ENCODE measurements at places on chromosomes 4 and X. TPM values are rescaled to one million over a fixed set of nuclear protein-coding genes. Genes with fewer than 3 reads are reported as not detected.

The RPS3A gene
- 4,499 TPM for polyA plus RNA-seq

The ARSJ gene
- 16.8 TPM for polyA plus RNA-seq

The MGARP gene
- polyA plus RNA-seq = 0.44 TPM

The L1CAM gene
- 56.3 TPM for polyA plus RNA-seq

The MAGEA2B gene
- not detected for polyA plus RNA-seq

The CENPVL3 gene
- polyA plus RNA-seq = 0.73 TPM

The HTR2C gene
- polyA plus RNA-seq = 0.98 TPM

The DMD gene
- polyA plus RNA-seq = 19.8 TPM

The MAGED4 gene
- 40.1 TPM for polyA plus RNA-seq

DNA sequence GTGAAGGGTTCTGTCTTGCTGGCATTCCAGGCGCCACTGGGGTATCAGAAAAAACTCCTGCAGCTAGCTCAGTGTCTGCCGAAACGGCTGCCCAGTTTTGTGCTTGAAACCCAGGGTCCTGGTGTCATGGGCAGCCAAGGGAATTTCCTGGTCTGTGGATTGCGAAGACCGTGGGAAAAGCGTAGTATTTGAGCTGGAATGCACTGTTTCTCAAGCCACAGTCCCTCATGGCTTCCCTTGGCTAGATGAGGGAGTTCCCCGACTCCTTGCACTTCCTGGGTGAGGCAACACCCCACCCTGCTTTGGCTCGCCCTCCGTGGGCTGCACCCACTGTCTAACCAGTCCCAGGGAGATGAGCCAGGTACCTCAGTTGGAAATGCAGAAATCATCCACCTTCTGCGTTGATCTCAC, 40.1 kb downstream of the NOP14 start:
- DNase-seq = no peak

GRCh38 chr4:70305601-70306000, 29.2 kb upstream of the CABS1 start:
- peak; percentile 27 for DNase-seq

- no peak for DNase-seq
Measured at GRCh38 chr4:90190525-90190924, 63.3 kb downstream of the CCSER1 start.

DNA sequence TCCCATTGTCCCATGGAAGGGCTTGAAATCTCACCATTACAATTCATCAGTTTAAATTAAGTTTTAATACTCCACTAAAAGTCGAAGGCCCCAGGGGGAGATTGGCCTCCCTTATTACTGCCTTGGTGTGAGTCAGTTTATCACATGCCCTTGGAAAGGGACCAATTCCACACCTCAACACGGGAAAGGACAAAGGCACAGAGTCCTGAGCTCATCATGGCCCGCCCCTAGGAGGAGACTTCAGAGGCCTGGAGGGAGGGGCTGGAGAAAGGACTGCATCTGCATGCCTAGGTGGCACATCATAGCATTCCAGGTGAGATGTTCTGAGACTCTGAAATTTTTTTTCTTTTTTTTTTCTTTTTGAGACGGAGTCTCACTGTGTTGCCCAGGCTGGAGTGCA, 2.8 kb upstream of the SEL1L3 start:
- no peak for DNase-seq

DNA sequence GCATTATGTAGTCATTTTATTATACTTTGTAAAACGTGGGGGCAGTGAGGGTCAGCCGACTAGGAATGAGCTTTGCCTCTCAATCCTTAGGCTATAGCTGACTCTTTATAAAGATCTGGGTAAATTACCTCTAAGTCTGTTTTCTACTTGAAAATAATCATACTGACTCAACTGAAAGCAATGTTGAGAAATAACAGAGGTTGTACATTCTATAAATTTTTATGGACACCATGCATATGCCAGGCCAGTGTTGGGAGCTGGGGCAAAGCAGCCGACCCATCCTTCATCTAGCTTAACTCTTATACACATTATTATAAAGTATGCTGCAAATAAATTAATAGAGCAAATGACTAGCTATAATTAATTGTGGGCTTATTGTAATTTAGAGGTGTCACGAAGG, 2.2 kb upstream of the DCUN1D4 start:
- DNase-seq = no peak

DNA sequence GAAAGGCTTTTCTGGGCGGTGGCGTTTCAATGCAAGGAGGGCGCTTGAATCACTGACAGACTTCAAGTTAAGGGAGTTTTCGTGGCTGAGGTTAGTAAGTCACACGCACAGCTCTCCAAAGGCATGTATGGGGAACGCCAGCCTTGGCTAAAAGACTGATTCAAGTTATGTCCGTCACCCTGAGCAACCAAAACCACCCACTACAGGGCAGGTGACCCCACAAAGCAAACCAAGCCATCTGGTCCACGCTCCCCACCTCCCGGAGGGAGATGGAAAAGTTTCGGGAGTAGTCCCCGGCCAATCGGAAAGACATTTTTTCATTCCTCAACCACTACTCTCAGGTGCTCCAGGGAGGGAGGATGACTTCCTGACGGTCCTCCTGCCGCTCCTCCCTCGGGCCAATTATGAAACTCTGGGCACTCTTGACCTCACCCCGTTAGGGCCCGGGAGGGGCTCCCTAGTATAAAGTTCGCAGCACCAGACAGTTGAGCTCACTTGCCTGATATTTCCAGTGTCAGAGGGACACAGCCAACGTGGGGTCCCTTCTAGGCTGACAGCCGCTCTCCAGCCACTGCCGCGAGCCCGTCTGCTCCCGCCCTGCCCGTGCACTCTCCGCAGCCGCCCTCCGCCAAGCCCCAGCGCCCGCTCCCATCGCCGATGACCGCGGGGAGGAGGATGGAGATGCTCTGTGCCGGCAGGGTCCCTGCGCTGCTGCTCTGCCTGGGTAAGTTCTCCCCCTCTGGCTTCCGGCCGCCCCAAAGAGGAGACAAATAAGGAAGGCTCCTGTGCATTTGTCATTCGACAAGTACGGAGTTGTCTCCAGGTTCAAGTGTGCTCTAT, at the start of gene EREG:
Gene EREG, plus strand, starts transcription at position 494 of the 840 bp plus-strand sequence. Its CDS starts 164 bp downstream, at position 658.
- DNase-seq = no peak

GRCh38 chrX:44071847-44072551, 98.8 kb upstream of the NDP start:
- no peak for DNase-seq

- DNase-seq = no peak
Measured at GRCh38 chr4:19945501-19945900, 306.2 kb upstream of the SLIT2 start.

DNA sequence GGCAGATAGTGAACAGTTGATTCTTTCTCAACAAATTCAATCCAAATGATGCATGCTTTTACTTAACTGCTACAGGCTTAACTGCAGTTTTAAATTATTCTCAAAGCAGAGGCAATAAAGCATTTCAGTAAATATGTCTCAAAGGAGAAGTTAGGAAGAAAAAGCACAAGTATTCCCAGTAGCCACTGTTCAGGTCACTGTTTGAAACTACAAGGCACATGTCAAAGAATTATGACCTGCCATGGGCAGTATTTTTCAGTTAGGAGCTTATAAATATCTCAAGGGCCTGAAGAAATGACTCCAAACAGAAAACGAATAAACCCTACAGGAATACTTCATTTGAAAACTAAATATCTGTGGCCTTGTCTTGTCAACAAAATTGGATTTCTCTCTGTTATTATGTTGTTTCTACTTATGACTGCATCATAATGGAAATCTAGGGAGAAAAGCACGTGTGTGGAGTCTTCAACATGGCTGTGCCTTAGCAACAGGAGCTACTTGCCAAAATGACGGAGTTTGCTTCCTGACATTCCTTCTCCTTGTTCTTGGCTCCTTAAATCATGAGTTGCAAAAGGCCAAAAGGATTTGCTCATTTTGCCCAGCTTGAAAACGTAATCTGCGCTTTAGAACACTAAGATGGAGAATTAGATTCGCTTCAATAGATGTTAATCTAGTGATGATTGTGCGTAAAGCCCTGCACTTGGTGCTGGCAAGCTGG, 67.6 kb upstream of the GPR101 start:
- DNase-seq = peak; percentile 19

DNA sequence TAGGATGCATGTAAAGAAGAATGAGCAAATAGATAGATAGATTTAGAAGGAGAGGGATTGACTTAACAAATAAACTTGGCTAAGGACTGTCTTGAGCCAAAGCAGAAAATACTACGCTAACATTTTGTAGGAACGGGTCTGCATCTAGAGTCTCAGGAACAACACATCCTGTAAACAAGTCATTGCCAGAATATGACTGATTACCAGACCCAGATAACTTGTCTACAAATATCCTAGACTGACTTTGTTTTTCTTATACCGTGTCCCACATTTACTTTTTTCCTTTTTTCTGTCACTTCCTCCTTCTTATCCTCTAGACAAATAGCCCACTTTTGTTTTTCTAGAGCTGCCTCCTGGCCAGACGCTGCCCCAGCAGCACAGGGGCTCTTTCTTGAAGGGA, 393.6 kb downstream of the PDGFC start:
- no peak for DNase-seq

DNA sequence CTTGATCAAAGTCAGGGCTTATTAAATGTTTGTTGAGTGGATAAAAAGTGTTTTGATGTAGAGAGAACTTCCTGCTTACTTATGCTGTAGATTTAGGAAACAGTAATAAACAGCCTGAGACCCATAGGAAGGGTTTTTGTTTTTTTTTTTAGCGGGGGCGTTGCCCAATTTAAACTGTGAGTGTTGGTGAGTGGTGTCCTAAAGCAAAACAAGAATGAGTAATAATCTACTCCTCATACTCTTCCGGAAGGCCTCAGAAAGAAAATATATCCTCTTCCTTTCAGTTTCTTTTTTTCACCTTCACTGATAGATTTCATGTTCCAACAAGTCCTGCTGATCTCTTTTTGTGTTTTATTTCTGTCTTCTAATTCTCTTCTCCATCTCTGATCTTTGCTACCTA, 104.4 kb upstream of the SCML1 start:
- no peak for DNase-seq

DNA sequence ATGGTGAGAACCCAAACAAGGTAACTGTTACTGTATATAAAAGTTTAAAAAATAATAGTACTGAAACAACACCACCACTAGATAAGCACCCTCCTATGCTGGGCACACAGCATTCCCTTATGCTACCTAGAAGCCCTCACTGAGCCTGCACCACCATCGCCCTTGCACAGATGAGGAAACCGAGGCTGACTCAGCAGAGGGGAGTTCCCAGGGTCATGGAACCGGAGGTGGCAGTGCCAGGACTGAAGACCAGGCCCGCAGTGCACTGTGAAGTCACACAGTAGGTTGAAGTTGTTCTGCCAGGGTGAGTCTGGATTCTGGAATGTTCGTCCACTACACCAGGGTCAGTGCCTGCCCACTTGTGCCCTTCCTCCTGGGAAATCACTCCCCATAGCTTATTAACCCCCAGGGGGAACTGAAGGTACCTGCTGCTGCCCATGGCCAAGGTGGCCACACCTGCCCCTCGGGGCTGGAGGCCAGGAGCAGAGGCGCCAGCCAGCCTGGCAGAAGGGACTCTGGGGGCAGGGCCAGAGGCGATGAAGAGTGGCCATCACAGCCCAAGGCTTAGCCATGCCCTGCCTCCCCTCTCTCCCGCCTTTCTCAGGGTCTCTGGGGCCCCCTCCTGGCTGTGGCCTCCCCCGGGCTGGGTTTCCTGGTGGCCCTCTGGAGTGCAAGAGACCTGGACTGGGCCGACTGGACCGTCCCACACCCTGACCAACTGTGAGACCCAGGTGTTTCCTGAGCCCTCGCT, 15.1 kb upstream of the ABLIM2 start:
- DNase-seq = no peak

DNA sequence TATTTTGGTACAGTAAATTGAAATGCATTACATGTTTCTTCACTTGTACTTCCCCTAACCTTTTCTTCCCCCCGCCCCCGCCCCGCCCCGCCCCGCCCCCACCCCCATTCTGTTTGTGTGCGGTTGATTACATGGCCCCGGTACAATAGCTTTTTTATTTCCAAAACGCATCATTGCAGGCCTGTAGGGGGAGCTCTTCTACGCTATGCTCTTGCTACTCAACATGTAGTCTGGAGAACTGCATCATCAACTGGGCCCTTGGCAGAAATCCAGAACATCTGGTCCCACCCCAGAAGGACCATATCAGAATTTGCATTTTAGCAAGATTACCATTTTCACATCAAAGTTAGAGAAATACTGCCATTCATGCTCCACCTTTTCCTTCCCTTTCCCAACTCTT, 333.3 kb upstream of the DDX53 start:
- DNase-seq = no peak

- DNase-seq = no peak
Measured at GRCh38 chr4:110058677-110059076, 139.7 kb downstream of the ELOVL6 start.

- no peak for DNase-seq
Measured at GRCh38 chrX:11375614-11376119, 82.5 kb downstream of the AMELX start.

- no peak for DNase-seq
Measured at GRCh38 chr4:930028-930551, 2.0 kb downstream of the GAK start.

DNA sequence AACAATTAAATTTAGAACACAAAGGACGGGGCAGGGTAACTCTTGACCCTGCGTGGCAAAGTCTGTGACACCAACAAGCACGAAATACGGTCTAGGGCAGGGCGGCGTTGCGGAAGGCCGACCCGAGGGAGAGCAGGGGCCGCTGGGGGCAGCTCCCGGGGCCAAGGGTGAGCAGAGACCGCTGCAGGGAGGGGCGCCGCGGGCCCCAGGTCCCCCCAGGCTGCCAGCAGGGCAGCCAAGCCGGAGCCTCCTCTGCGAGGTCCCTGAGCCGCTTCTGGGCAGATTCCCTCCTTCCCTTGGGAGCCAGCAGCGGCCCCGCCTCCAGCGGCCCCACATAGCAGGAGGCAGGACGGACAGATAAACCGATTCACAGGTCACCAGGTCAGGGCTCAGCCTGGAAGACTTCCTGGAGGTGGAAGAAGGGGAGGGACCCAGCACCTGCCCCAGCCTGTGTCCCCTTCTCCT, 90.2 kb downstream of the FAM53A start:
- DNase-seq = no peak

DNA sequence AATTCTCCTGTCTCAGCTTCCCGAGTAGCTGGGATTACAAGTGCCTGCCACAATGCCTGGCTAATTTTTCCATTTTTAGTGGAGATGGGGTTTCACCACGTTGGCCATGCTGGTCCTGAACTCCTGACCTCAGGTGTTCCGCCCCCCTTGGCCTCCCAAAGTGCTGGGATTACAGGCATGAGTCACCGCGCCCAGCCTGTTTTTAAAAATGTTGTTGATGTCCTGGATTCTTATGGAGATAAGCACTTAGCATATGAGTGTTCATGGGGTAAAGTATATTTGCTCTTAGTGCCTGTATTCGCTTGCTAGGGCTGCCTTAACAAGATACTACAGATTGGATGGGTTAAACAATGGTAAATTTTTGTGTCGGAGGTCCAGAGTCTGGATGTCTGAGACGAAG, 91.7 kb downstream of the CEP44 start:
- no peak for DNase-seq

- peak; percentile 85 for DNase-seq
Measured at GRCh38 chr4:3074846-3075651, 568 bp downstream of the HTT start.

DNA sequence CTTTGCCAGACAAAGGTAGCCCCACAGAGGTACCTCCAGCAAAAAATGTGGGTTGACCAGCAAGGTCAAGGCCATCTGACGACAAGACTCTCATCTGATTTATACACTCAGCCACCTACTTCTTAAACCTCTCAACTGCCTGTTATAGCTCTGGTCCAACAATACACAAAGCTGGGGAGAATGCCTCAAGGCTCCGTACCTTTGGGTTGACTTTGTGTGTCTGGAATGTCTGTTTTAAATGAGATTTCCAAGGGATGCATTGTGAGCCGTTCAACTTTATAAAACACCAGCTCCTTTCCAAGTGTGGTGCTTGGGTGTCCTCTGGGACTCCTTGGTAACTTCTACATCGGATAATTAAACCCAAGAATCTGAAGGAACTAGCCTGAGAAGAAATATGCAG, 167.0 kb upstream of the RPL34 start:
- DNase-seq = no peak

- DNase-seq = no peak
Measured at GRCh38 chr4:126361287-126361686, 1046.5 kb downstream of the FAT4 start.

Data from renal pelvis (tissue), 12 donors.